Transverse colon (tissue), 4 donors: ENCODE measurements at places on chromosomes 1 and 21.

DNA sequence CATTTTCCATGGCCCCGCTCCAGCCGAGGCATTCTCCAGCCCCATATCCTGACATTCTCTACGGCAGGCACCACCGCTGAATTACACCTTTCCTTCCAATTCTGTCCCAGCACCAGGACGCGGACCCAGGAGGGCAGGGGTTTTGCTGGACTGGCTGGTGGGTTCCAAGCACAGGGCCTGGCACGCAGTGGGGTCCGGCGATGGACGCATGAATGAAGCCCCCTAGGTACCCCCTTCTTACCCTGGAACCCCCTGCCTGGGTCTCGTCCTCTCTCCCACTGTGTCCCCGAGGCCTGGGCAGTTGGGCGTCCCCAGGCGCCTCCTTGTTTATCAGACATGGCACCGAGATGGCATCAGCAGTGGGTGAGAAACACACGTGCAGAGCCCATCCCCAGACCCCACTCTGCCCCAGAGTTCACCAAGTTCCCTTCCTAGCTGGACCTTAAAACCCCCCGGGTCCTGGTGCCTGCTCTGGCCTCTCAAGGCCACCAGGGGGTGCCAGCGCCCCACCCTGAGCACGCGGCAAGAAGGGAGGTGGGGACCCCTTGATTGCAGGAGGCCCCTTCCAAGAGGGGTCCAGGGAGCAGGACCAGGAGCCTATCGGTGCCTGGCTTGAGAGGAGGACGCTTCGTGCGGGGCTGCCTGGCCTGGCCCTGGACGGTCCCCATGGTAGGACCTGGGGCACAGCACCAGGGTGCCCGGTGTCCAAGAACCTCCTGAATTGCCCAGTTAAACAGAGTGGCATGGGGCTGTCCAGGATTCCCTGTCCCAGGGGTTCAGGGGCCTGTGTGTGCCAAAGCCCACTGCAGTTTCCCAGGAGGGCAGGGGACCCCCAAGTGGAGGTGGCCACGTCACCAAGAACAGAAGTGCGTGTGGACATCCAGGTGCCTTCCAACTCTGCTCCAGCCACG is 46.1 kb downstream of the MEGF6 start:
- no peak for DNase-seq

DNA sequence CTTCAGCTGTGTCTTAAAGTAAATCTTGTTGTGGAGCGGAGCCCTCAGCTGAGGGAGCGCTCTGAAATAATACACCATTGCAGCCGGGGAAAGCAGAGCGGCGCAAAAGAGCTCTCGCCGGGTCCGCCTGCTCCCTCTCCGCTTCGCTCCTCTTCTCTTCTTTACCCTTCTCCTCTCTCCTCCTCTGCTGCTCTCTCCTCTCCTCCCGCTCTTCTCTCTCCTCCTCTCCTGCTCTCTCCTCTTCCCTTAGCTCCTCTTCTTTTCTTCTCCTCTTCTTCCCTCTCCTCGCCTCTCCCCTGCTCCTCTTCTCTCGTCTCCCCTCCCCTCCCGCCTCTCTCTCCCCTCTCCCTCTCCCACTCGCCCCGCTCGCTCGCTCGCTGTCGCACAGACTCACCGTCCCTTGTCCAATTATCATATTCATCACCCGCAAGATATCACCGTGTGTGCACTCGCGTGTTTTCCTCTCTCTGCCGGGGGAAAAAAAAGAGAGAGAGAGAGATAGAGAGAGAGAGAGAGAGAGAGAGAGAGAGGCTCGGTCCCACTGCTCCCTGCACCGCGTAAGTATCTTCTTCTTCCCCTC is at the start of gene PROX1:
PROX1 (plus strand) TSS at position 47 of the 580 bp plus-strand sequence. CDS start 8,563 bp downstream, outside the sequence.
- DNase-seq, result no peak

DNA sequence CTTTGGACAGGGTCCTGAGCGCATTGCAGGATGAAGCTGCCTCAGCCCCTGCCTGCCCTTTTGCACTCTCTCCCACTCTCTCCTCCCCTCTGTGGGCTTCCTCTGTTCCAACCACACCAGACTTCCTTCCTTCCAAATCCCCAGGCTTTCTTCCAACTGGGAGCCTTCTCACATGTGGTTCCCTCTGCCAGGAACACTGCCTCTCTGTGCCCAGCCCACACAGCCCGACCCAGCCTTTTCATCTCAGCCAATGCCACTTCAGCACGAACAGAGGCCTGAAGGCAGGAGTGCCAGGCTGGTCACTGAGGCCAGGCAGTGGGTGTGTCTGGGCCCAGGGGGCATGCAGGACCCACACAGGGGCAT is 5.9 kb downstream of the SELENON start:
- no peak for DNase-seq

DNA sequence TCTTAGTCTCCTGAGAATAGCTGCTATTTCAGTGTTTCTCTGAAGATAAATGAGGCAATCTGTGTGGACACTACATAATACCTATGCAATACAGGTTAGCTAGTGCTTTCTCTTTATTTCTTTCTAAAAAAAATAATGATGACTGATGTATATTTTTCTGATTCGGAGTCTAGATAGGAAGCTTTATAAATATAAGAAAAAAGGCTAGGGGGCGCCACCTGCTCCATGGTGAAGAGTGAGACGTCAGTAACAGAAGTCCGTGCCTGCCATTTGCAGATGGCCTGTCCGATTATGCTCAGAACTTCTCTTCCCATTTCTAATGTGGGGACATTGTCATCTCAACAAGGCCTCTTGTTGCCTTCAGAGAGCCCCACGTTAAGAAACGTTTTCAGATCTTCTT is 26.4 kb downstream of the QSOX1 start:
- DNase-seq, result no peak

GRCh38 chr1:180358649-180359048 is 128.6 kb downstream of the LHX4 start:
- no peak for DNase-seq

- DNase-seq, result no peak
Measured at GRCh38 chr1:241934201-241934848, 23.2 kb upstream of the BECN2 start.

DNA sequence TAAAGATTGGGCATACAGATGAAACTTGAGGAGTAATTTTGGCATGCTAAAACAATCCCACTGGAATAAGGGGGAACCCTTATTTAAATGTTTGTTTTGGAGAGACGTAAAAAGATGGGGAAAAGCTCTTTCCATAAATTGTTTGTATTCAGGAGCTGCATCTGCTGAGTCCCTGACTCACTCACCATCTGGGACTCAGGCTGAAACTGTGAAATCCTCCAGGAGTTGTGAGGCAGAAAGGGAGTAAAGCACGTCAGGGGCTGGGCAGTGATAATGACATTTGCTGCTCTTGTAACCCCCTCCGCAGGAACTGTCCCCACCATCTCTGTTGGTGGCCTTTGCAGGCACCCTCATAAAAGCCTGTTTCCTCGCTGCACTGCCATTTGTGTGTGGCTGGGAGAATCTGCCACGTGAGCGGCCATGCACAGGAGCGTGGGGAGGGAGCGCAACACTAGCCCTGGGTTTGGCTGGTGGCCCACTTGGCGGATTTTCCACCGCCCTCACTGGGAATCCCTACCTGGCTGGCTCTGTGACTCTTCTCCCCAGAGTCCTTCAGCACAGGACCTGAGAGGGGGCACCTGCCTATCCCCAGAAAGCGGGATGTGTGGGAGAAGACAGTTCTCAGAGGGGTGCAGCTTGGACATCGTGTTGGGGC is 45.3 kb downstream of the ZSCAN20 start:
- no peak for DNase-seq

GRCh38 chr21:38289705-38290485 is 33.1 kb downstream of the KCNJ15 start:
- peak; percentile 16 for DNase-seq

- no peak for DNase-seq
Measured at GRCh38 chr1:48661726-48662463, 114.8 kb downstream of the BEND5 start.

- DNase-seq, result no peak
Measured at GRCh38 chr1:153431427-153431826, 15.1 kb downstream of the S100A7A start.

DNA sequence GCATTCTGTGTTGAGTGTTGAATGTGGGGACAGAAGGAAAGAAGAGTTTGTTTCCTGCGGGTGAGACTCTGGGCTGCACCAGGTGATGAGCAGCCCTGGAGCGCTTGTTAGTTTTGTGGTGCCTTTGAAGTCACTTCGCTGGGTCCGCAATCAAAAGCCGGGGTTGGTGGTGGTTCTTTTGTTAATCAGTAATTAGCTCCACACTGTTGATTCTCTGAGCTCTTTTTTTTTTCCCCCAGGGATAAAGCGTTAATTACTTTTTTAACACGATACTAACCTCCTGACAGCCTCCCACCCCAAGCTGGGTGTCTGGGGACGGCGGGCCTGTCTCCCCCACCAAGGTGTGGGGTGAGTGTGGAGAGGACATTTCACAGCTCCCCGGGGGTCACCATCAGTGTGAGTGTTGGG is 56.6 kb downstream of the AGPAT3 start:
- DNase-seq, result no peak

DNA sequence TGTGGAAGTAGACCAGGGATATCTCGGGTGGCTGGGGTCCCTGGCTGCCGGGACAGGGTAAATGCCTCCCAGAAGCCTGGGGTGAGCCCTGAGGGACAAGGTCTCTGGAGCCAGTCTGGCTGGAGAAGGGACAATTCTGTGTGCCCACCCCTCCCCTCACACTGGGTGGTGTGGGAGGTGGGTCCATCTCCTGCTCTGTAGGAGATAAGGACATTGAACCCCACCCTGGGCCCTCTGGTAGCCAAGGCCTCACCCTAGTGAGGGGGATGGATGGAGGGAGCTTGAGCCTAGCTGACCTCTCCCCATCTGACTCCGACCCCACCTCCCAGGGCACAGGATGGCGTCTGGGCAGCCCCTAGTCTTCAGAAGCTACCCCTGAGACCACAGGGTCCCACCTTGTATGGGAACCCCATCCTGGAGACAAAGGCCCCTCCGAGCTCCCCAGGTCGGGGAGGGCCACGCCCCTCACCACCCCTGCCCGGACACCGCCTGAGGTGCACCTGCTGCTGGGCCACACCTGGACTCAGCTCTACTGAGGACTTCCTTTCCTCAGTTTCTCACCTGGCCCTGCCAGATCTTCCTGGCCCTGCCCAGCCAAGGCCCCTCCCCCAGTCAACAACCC is 4.3 kb downstream of the AGRN start:
- no peak for DNase-seq

- DNase-seq, result no peak
Measured at GRCh38 chr1:3473381-3473844, 18.9 kb downstream of the ARHGEF16 start.

DNA sequence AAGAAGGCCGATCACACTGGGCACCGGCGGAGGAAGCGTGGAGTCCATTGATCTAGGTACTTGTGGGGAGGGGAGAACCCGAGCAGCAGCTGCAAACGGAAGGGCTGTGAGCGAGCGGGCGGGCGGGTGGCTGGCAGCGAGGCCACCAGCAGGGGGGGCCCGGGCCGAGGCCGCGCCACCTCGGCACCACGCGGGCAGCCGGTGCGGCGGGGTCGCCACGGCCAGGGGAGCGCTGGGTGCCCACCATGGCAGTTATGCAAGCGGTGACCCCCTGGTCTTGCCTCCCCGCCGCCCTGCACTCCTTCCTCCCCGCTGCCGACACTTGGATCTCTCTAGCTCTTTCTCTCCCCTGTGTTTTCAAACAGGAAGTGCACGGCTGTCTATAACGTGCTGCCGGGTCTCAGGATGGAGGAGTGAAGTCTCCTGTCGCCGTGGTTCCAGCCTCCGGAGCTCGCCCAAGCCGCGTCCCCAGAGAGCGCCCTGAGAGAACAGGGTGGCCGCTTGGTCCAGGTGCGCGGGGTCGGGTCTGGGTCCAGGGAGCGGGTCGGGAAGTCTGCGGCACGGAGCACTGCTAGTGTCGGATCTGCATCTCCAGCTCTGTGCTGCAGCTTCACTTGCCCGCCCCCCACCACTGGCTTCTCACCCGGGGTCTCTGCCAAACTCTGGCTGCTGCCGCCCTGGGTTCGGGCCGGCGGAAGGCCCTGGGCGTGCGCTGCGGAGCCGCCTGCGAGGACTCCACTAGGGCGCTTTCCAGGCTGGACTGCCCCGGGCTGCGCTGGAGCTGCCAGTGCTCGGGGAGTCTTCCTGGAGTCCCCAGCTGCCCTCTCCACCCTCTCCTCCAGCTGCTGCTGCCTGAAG is 22.7 kb downstream of the LRRC8D start:
- DNase-seq, result peak; percentile 80

- no peak for DNase-seq
Measured at GRCh38 chr1:109806733-109807400, 43.1 kb upstream of the EPS8L3 start.

DNA sequence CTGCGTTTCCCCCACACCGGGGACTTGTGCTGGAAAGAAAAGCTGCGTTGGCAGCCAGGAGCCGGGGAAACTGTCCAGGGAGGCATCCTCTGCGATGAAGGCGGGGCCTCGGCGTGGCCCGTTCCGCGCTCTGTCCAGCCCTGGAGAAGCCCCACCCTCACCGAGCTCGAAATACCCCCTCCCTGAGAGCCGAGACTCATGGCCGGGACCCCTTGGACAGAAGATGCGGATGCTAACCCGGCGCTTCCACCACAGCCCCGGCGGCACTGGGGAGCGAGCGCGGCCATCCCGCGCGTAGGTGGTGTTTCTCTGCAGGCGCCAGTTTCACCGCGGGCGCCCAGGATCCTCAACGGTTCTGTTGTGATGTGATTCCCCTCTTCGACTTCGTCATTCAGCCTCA is 31.6 kb downstream of the PDE9A start:
- DNase-seq, result no peak

GRCh38 chr1:119367432-119368124 is 1.0 kb upstream of the HAO2 start:
- DNase-seq, result no peak

DNA sequence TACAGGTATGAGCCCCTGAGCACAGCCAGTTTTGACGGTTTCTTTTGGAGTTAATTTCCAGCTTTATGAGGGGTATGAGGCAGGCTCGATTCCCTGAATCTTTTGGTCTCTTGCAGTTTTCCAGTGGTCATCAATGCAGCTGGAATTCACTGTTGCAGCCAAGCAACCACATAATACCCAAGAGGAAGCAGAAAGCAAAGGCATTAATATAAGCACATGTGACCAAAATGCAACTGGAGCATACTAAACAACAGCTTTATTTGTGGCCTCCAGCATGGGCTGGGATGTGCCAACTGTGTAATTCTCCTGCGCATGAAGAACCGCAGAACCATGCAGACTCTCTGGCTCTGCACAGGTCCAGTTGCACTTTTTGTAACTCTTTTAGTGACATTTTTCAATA is 33.0 kb downstream of the DSCAM start:
- no peak for DNase-seq

- DNase-seq, result peak; percentile 39
Measured at GRCh38 chr1:8116894-8117264, 90.8 kb upstream of the ERRFI1 start.

DNA sequence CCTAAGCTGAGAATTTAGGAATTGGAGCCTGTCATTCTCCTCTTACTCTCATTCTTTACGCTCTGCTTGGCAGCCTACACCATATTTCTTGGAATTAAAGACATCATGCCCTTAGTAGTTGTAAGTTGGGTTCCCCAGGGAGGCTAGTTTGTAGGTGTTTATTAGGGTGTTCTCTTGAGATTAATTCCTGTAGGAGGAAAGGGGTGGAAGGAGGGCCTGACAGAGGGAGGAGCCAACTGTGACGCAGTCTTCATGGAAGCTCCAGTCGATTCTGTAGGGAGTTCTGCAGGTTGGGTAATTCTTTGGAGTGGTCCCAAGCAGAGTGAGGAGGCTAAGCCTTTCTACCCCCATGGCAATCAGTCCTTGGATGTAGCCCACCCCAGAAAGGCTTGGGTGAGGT is 111.4 kb downstream of the HHAT start:
- no peak for DNase-seq

- no peak for DNase-seq
Measured at GRCh38 chr1:200892958-200893357, 1.7 kb upstream of the INAVA start.

GRCh38 chr1:6298940-6299465 is 38.1 kb upstream of the GPR153 start:
- DNase-seq, result no peak
